ENCODE measurements at places on chromosomes 6 and 20.

DNA sequence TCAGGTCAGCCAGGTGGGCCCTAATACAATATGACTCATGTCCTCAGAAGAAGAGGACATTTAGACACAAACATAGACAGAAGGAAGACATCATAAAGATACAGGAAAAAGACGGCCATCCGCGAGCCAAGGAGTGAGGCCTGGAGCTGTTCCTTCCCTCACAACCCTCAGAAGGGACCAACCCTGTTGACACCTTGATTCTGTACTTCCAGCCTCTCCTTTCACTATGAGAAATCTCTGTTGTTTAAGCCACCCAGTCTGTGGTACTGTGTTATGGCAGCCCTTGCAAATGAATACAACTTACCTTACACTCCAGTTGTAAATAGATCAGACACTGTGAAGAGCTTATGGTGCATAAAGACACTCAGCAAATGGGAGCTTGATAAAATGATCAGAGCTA, 199.7 kb downstream of the SAMD5 start:
- DNase-seq = no peak

DNA sequence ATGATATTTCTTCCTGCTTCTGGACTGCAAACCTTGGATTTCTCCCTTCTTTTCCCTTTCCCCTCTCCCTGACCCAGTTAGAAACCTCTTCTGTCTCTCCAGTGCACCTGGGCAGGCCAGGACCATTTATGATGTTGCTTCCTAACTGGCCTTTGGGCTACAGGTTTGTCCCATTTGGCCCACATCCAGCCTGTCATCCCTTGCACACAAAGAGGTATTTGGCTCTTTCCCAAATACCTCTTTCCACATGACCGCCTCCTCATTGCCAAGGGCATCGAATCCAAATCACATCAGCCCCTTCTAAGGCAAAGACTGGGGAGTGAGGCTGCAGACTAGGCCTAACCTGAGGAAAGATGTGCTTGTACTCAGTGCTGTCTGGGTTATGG, 13.6 kb downstream of the FGD2 start:
- DNase-seq = no peak

DNA sequence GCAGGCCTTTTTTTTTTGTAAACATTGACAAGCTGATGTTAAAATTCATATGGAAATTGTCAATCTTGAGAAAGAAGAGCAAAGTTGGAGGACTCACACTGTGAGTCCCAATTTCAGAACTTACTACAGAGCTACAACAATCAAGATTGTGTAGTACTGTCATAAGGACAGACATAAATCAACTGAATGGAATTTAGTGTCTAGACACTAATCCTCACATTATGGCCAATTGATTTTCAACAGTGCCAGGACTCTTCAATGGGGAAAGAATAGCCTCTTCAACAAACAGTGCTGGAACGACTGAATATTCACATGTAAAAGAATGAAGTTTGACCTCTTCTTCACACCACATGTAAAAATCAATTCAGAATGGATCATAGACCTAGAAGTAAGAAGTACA, 60.8 kb downstream of the TGM2 start:
- DNase-seq = no peak

DNA sequence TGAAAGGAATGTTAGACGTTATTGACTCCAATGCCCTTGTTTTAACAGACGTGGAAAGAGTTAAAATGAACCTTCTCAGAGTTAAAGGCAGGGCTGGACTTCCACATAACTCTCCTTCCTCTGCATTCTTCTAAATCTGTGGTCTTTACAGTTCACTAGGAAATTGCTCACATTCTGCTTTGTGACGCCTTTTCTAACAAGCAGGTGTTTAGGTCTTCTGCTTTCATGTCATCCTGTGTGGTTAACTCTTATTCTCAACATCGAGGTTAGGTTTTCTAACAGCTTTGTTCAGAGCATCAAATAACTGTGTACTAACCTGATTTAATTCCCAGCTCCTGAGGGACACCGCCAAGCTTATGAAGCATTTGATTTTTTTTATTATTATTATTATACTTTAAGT, 81.3 kb upstream of the NT5E start:
- no peak for DNase-seq

GRCh38 chr20:5448449-5449118, 131.8 kb upstream of the PROKR2 start:
- peak; percentile 37 for DNase-seq

GRCh38 chr20:59787538-59787890, 145.9 kb downstream of the SYCP2 start:
- no peak for DNase-seq

DNA sequence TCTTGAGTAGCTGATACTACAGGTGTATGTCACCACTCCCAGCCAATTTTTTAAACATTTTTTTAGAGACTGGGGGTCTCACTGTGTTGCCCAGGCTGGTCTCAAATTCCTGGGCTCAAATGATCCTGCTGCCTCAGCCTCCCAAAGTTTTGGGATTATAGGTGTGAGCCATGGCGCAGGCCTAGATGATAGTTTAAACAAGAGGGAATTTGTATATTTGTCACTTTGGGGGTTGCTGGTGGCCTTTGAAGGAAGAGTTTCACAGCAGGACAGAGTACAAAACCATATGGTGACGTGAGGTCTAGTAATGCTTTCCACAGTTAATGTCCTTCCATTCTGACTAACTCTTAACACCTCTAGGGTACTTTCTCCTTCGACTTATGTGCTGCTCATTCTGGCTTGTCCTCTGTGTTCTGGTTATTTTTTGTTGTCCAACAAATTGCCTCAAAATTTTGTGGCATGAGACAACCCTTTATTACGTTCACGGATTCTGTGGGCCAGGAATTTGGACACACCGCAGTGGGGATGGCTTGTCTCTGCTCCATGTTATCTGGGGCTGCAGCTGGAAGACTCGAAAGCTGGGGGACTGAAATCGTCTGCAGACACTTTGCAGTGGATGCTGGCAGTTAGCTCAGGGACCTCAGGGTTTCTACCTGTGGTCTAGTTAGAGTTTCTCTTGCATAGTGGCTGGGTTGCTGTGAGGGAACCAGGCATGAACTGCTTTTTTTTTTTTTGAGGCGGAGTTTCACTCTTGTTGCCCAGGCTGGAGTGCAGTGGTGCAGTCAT, 23.0 kb upstream of the IER3 start:
- DNase-seq = no peak

- DNase-seq = no peak
Observed at GRCh38 chr20:46053416-46053815, 24.4 kb downstream of the SLC12A5 start.

GRCh38 chr6:83055366-83055964, 10.2 kb downstream of the UBE3D start:
- peak; percentile 46 for DNase-seq

GRCh38 chr6:108193131-108193530, 27.3 kb downstream of the NR2E1 start:
- DNase-seq = no peak

GRCh38 chr6:79440598-79440997, 96.6 kb downstream of the LCA5 start:
- DNase-seq = no peak

DNA sequence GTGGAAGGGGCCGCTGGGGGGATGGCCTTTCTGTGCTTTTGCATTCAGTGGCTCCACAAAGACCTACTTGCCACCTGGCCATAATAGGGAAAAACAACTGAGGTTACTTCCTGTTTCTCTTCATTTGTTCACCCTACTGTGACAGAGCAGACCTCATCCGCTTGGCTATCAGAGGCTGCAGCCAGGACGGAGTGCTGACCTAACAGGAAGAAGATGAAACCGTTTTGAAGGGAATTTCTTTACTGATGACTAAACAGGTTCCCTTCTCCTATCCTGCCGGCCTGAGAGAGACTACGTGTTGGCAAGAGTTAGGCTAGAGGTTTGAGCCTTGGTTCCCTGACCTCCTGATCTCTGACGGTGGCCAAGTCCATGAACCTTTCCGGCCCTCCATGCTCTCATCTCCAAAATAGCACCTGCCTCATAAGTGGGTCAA, 21.3 kb downstream of the PRR18 start:
- no peak for DNase-seq

DNA sequence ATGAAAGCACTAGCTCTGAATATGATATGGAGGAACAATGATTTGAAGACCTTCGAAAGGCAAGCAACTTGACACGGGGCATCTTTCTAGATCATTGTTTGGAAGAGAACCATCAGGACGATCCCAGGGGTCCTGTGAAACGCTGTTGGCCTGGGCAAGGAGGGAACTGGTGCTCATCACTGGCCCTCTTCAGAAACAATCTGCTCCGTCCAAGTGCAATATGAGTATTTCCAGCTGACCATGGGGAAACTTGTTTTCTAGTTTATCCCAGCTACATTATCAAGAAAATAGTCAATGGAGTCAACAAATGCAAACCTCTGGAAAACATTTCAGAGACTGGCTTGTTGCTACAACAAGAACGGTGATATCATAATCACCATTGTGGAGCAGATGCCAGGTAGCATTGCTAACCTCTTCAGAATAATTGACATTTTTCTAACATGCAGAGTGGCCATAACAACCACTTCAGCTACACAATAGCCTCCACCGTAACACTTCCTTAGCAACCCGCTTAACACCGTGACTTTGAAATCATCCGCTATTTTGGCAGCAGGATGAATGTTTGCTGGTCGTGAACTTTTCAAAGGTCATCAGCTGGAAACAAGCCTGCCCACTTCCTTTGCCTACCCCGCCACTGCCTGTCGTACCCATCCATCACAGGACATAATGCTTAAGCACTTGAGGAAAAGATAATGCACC, 112.0 kb upstream of the PDE10A start:
- DNase-seq = no peak

DNA sequence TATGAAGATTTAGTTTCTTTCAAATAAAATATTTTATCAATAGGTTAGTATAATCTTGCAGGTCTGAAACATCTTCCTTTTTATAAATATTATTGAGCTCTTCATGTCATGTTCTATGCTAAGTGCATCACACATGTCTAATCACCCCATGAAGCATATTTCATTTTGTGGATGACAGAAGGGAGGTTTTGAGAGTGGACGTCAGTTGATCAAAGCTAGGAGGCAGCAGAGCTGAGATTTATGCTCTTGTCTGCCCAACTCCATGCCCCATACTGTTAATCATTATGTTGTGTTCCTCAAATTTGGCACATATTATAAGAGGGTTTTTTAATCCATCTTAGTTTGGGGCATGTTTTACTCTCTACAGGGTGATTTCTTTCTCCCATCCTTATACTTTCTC, 22.7 kb downstream of the DSE start:
- DNase-seq = no peak

- DNase-seq = no peak
Observed at GRCh38 chr20:54438166-54438565, 37.2 kb upstream of the DOK5 start.

DNA sequence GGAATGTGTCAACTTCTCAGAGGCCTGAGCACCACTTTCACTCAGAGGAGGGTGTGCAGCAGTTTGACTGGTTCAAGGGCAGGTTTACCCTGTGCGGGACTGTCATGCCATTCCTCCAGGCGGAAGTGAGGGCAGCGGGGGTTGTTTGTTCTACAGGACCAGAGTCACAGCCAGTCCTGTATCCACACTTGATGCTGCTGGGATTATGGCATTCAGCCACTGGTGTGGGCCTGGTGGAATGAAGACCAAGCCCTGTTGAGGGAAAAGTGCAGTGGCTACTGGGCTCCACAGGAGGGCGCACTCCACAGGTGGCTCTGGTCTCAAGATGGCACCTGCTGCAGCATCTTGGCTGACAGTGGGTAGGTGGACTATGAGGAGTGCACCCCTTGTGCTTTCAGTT, 14.8 kb downstream of the SEMG2 start:
- no peak for DNase-seq

GRCh38 chr6:129681913-129682205, 28.1 kb downstream of the ARHGAP18 start:
- DNase-seq = no peak

DNA sequence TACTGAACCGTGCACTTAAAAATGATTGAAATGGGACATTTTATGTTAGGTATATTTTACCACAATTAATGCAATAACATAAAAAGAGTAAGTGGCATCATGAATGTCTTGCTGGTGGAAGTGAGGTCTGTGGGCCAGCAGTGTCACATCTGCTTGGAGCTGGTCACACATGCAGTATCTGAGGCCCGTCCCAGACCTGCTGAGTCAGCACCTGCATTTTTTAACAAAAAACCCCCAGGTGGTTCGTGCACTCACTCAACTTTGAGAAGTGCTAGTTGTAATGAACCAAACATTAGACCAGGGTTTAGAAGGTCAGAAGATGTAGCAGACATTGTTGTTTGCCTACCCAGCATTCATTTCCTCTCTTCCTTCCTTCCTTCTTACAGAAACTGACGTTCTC, 21.0 kb downstream of the BANF2 start:
- DNase-seq = no peak

DNA sequence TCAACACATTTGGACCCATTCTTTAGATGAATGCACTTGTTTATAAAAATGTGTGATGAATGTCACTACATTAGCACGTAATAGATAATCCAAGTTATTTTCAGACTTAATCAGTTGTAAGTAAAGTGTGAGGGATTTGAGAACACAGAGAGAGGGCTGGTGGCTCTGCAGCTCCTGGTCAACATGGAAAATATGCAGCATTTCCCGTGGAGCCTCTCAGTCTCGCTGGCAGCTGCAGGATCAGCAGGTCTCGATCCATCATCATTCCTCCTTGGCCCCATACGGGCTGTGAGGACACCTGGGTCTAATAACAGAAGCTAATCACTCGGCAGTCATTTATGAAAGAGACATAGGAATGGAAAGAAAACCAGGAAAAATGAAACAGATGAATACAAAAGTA, 390.2 kb downstream of the PRKN start:
- DNase-seq = no peak

GRCh38 chr6:44116641-44117382, 10.4 kb downstream of the MRPL14 start:
- DNase-seq = no peak

GRCh38 chr6:4687989-4688947, 87.9 kb upstream of the CDYL start:
- no peak for DNase-seq

- DNase-seq = no peak
Observed at GRCh38 chr6:111794727-111795452, 78.4 kb downstream of the FYN start.

- DNase-seq = no peak
Observed at GRCh38 chr20:57783956-57784837, 74.4 kb upstream of the PMEPA1 start.

DNA sequence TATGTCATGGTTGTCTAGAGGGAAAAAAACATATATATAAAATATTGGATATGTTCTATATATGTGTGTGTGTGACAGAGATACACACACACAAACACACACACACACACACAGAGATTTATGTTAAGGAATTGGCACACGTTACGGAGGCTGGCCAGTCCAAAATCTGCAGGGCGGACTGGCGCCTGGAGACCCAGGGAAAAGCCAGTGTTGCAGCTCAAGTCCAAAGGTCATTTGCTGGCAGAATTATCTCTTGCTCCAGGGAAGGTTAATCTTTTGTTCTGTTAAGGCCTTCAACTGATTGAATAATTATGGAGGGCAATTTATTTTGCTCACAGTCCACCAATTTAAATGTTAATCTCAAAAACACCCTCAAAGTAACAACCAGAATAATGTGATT, 37.5 kb upstream of the PDE7B start:
- no peak for DNase-seq

GRCh38 chr6:68728159-68728979, 93.3 kb downstream of the ADGRB3 start:
- DNase-seq = no peak
